ENCODE measurements at places on chromosomes 1 and 21.

GRCh38 chr1:246417152-246417812, 89.8 kb downstream of the SMYD3 start:
- no peak for DNase-seq

DNA sequence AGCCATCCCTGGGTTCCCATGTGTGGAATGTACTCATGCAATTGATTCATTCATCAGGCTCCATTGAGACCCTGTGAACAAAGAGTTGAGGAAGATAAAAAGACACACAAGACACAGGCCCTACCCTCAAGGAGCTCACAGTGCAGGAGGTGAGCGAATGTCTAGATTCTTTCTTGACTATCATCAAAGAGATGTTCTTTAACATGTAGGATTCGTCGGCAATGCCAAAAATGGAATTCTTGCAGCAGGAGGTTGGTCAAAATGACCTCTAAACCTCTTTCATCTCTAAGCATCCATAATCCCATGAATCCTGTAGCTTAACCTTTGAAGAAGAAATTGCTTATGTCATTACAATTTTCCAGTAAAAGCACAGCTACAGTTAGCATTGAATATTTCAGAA, 27.9 kb upstream of the TTF2 start:
- no peak for DNase-seq

DNA sequence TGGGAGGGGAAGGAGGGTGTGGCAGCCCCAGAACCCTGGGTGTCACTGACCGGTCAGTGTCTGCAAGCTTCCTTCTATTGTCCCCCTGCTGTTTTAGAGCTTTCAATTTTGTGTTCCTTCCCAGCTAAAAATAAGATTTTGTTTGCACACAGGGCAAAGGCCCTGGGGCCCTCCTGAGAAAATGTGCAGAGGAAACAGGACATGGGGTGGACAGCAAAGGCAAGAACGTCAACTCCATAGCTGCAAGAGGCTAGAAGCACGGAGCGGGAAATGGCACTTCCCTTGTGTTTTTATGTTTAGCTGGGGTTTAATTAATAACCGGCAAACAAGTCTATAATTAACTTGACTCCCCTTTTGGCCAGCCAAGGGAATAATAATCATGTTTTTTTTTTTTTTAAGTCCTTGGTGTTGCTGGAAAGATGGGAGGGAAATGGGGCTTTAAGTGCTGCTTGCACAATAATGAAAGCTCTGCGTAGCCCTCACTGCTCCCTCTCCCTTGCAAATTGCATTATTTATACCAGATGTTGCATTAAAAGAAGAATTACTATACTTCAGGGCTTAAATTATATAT, 261.4 kb upstream of the USP24 start:
- no peak for DNase-seq

DNA sequence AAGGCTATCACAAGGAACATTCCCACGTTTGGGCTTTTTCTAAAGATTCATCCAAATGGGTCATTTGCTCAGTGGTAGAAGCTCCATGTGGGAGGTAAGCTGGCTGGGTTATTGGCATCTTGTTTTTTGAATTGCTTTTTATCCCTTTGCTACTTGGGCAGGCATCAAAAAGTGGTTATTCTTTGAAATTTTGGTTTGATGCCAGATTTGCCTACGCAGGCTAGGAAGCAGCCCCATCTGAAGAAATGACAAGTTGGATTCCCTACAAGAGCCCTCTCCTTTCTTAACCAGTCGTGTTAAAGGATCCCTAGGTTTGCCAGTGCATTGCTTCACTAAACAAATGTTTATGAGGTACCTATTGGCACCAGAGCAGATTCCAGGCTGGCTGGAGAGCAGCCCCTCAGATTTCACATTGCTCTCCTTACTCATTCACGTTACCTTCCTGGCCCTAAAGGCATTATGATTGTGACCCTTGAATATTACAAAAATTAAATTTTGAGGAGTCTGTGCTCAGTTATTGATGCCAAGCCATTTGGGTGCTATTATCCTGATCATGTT, 38.8 kb downstream of the ARID1A start:
- DNase-seq = no peak

GRCh38 chr1:113949007-113949406, 19.9 kb downstream of the HIPK1 start:
- no peak for DNase-seq

DNA sequence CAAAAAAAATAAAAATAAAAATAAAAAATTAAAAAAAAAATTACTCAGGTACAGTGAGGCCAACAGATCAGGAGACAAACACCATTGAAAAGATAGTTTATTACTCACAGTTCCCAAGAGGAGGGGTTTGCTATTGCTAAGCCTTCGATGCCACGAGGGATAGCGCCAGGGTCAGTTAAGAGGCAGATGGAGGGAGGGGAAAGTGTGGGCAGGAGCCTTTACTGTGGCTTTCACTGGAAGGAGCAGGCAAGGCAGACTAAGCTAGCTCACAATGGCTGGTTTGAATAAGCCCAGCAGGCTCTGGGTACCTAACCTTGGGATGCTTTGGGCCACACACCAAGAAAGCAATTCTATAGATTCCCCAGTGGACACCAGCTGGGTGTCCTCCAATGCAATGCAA, 12.7 kb upstream of the RNF187 start:
- no peak for DNase-seq

DNA sequence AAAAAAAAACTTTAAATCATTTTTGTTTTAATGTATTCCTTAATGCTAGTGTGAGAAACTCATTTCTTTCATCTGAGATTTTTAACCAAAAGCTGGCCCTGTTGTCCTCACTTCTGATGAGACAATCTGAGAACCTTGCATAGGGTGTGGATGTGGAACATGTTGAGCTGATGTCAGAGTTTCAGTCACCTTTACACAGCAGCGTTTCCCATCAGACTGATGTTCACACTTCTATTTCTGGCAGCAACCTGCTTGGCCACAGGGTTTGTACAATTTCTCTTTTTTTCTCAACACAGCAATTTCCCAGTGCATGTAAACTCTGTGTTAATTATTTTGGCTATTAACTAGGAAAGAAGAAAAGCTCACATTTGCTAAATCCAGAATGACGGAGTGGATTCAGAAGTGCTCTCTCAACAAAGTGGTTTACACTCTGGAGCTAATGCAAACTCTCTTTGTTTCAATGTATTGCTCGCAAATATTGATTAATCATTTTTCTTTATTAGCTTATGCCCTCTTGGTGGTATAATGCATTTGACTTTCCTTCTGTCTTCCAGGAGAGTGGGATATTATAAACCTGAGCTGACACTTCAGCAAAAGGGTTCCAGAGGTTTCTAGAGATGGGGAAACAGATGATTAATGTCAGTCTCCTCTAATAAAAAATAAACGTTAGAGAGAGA, 70.5 kb upstream of the HSPA13 start:
- DNase-seq = no peak

DNA sequence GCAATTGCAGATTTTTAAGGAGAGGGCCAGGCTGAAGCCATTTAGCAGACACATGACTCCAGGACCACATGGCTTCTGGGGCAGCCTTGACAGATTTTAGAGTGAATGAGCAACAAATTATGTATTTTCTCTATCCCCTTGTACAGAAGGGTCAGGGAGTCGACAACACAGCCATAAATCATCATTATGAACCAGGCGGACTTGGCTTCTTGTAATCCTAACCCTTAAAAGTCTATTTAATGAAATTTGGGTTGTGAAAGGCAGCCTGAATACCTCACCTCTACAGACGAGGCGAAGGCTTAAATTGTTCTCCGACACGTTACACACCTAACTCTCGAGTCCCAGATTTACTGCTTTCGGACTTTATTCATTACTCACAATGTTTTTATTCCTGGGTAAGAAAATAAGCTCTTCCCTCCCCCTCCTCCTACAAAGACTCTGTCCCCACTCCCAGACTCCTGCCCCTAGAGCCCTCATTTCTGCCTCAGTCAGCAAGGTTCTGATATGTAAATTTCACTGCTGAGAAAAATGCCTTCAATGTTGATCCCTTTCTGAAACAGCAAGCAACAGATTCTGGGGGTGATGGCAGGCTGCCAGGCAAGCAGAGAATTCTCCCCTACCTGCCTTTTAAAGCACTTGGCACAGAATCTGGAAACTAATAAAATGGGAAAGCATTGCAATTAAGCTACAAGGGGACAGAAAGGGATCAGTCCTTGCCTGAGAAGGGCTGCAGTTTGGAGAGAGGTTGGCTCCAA, 51.6 kb downstream of the PLPP3 start:
- DNase-seq = no peak

DNA sequence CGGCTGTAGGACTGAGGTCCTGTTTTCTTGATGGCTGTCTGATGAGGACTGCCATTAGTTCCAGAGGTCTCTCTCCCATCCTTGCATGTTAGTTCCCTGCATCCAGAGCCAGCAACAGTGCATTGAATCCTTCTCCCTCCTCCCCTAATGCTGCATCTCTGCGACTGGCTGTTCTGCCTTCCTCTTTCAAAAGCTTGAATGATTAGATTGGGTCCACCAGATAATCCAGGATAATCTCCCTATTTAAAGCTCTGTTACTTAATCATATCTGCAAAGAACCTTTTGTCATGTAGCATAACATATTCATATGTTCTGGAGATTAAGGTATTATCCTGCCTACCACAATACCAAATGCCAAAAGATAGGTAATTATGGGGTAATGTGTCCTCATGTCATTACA, 377.5 kb downstream of the GPATCH2 start:
- no peak for DNase-seq

DNA sequence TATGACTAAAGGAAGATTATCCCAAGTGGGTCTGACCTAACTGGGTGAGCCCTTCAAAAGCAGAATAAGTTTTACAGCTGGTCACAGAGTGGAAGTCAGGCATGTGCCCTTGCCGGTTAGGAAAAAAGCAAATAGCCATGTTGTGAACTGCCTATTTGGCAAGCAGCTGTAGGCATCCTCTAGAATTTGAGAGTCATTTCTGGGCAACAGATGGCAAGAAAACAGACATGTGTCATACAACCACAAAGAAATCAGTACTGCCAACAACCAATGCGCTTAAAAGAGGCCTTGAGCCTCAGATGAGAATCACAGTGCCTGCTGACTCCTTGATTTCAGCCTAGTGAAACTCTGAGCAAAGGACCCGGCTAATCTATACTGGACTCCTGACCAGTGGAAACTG, 26.8 kb downstream of the LRRC53 start:
- DNase-seq = no peak

DNA sequence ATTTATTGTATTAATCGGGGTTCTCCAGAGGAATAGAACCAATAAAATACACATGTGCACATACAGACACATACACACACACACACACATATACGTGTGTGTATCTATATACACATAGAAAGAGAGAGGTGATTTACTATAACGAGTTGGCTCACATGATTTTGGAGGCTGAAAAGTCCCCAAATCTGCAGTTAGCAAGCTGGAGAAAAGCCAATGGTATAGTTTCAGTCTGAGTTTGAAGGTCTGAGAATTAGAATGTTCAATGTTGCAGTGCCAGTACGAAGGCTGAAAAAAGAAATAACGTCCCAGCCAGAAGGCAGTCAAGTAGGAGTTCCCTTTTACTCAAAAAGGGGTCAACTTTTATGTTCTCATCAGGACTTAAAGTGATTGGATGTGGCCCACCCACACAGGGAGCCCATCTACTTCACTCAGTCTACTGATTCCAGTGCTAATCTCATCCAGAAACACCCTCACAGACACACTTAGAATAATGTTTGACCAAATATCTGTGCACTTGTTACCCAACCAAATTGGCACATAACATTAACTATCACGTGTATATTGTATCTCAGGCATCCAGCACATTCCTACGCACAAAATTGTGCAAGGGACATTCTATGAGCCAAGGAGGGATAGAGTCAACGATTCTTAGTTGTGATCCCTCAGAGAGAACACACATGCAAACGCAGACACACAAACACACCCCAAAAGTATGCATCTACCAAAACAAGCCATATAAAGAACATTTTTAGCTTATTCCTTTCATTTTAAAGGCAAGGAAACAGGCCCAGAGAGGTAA, 195.5 kb upstream of the DUSP10 start:
- no peak for DNase-seq

DNA sequence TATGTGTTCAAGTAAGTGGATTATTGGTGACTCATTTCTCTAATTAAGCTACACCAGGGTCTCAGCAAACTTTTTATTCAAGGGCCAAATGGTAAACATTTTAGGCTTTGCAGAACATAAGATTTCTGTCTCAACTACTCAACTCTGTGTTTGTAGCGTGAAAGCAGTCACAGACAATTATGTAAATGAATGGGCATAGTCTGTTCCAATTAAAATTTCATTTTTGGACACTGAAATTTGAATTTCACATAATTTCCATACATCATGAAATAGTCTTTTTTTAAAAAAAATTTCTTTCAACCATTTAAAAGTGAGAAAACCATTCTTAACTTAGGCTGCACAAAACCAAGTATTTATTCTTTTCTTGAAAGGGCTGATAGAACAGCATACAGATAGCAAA, 50.1 kb downstream of the IL23R start:
- no peak for DNase-seq

DNA sequence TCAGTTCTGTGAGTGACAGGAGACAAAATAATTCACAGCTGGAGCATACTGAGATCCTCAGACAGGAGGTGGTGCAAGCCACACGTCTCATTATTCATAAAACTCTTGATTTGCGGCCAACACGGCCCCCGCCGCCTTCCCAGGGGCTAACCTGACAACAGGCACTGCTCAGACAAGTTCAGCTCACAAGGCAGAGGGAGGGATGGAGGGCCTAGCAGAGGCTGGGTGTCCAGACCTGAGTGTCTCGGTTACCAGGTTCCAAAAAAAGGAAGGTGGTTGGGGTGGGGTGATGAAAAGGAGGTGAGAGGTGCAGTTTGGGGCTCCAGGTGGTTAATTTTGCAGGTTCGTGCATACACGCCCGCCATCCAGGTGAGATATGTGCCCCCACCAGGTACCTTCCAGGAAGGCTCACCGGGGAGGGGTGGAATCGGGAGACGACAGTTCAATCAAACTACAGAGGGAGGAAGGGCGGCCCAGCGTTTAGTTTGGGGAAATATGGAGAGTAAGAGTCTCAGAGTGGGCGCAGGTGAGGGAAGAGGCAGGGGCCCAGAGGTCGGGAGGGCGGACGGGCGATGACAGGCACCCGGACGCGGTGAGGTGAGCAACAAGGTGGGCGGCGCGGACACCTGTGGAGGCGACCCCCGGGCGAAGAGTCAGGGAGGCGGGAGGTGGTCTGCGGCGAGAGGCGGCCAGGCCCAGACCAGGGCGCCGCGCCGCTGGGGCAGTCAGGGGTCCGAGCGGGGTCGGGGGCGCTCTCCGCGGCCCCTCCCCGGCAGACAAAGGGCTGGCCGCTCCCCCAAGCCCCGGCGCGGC, 629 bp downstream of the CTNNBIP1 start:
- DNase-seq = no peak
